ENCODE measurements at places on chromosomes 5 and 9.

DNA sequence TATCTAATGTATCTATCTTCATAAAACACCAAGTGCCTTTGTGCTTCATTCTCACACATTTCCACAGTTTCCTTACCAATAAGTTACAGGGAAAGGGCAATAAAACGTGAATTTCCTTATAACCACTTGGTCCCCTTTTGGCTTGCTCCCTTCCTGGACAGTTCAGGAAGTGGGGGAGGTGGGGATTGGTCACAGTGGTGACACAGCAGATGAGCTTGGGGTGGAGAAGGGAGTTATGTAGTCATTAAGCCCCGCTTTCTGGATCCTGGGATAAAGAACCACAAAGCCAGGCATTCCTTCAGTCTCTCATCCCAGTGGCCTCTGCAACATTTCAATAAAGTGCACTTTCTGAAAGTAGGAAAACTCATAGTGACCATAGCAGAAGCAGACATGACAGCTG, 47.1 kb upstream of the FYB1 start:
- DNase-seq: no peak

DNA sequence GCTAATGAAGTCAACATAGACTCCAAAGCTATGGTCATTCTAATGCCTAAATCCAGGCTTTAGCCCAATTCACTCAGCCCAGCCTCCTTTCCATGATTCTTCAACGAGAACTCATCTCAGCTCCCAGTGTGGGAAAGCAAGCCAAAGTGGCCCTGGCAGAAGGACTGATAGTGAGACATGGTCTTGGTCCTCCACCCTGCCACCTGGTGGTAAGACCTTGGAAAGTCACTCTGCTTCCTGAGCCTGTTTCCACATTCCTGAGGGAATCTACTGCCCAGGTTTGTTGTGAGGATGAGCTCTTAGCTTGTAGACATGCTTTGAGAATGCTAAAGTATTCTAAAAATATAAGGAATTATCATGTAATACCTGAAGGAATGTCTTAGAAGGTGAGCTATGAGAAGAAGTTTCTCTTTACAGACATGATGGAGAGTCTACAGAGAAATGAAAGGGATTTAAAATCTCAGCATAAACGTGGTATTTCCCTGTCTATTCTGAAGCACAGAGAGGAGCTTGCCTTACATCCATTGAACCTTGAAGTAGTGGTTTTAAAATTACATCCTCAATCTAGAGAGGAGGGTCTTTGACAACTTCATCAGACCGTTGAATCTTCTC, 173.5 kb downstream of the TRIM32 start:
- peak; percentile 3 for DNase-seq

GRCh38 chr9:14326264-14326826, 12.4 kb upstream of the NFIB start:
- DNase-seq: no peak

GRCh38 chr5:149667084-149667828, 62.9 kb upstream of the PPARGC1B start:
- DNase-seq: peak; percentile 16

DNA sequence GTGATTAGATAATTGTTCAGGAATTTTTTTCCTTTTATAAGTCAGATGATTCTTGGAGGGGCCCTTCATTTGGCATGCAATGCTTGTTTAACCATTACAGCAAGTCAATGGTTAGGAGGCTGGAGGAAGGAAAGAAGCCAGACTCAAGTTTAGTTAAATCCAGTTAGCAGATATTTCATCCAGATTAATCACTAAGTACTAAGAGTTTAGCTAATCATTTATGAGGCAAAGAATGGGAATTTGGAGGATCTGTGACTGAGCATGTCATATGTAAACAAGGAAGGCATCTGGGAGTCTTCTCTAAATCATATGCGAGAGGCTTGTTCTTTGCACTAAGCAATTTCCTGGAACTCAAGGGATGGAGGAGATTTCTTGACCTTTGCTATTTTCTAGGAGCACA, 145.3 kb upstream of the SGCD start:
- no peak for DNase-seq

GRCh38 chr9:36485647-36486328, 85.7 kb upstream of the RNF38 start:
- DNase-seq: no peak

GRCh38 chr9:33254211-33254610, 10.3 kb downstream of the BAG1 start:
- no peak for DNase-seq

GRCh38 chr5:65695162-65695755, 26.6 kb downstream of the SGTB start:
- DNase-seq: no peak

DNA sequence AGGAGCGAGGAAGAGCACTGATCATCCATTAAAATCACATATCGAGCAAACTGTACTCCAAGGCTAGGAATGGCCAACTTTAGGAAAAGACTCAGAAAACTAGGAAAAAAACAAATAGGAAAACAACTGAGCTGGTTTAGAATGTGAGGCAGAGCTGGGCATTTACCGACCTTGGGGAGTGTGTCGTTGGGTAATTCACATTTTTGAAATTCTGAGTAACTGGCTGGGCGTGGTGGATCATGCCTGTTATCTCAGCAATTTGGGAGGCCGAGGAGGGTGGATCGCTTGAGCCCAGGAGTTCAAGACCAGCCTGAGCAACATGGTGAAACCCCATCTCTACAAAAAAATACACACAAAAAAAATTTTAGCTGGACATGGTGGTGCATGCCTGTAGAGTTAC, 70.1 kb downstream of the ZFAND5 start:
- no peak for DNase-seq

DNA sequence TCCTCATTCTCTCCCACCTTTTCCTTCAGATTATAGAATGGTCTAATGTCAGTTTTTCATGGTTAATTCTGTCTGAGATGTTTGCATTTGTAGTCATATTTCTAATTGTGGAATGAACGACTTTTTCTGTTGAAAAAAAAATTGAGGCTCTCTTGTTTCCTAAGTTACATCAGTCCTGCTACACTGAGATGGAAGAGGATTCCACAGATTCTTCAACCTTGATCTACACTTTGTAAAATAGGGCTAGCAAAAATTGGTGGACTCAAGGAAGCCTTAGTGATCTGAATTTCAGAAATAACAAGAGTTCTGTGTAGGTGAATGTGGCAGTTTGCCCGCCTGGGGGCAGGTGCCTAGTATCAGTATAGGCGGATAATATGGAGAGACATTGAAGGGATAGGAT, 51.9 kb downstream of the ERBIN start:
- DNase-seq: no peak

GRCh38 chr5:59393585-59394420, 499.7 kb downstream of the PDE4D start:
- no peak for DNase-seq

DNA sequence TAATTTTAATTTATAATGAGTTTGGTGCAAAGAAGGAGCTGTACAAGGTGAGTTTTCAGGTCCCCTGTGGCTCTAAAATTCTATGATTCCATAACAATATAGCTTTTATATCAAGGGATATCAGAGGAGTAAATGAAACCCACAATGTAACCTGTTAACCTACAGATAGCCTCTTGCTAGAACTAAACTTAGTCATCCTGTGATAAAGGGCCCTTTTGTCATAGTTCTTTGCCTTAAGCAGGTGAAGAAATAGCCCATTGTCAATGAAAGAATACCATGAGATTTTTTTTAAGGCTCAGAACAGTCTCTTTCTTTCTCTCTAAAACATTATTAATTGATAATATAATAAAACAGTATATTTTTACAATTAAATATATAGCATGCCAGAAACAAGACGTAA, 127.8 kb downstream of the NFIB start:
- DNase-seq: no peak

DNA sequence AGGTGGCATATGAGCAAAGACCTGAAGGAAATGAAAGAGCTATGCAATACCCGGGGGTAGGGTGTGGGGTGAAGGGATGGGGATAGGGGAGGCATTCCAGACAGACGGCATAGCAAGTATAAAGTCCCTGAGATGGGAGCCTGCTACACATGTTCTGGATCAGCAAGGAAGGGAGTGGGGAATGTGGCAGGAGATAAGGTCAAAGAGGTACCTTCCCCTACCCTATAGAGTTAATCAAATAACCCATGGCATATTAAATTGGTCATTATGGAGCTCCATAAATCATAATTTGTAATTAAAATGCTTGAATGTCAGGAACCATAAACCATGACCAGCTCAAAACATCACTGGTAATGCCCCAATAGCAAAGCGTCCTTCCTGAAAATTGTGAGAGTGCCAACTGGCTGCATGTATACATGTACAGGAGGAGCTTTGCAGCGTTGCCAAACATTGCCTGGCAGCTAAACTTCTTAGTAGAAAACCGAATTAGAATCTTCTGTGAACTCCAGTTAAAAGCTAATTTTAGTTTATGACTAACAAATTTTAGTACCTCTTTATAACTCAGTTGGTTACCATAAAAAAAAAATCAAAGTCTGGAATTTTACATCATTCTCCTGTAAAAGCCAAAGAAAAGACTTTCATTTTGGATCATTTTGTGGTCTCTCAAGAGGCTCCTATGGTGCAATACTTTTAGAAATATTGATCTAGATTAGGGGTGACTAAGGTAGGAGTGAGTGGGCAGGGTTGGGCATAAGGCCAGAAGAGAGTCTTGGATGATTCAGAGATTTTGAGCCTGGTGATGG, 4.7 kb downstream of the DNAI1 start:
- peak; percentile 57 for DNase-seq

DNA sequence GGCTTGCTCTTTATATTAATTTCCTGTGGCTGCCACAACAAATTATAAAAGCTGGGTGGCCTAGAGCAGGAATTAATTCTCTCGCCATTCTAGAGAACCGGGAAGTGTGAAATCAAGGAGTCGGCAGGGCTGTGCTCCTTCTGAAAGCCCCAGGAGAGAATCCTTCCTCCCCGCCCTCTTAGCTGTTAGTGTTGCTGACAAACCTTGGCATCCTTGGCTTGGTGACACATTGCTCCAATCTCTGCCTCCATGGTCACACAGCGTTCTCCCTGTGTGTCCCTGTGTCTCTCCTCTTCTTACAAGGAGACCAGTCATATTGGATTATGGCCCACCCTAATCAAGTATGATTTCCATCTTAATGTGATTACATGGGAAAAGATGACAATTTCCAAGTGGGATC, 55.9 kb upstream of the NEURL1B start:
- no peak for DNase-seq

GRCh38 chr5:120735076-120735475, 271.0 kb downstream of the PRR16 start:
- DNase-seq: no peak

- no peak for DNase-seq
Observed at GRCh38 chr5:139743001-139743771, 52.4 kb upstream of the PSD2 start.

- DNase-seq: no peak
Observed at GRCh38 chr5:40041452-40041851, 616.7 kb upstream of the DAB2 start.

GRCh38 chr9:7053903-7054302, 296.1 kb downstream of the KDM4C start:
- DNase-seq: no peak

- no peak for DNase-seq
Observed at GRCh38 chr5:9421884-9422283, 124.0 kb downstream of the SEMA5A start.

- DNase-seq: no peak
Observed at GRCh38 chr5:39854771-39855410, 430.1 kb upstream of the DAB2 start.

GRCh38 chr5:168765551-168766425, 186.6 kb upstream of the PANK3 start:
- no peak for DNase-seq

DNA sequence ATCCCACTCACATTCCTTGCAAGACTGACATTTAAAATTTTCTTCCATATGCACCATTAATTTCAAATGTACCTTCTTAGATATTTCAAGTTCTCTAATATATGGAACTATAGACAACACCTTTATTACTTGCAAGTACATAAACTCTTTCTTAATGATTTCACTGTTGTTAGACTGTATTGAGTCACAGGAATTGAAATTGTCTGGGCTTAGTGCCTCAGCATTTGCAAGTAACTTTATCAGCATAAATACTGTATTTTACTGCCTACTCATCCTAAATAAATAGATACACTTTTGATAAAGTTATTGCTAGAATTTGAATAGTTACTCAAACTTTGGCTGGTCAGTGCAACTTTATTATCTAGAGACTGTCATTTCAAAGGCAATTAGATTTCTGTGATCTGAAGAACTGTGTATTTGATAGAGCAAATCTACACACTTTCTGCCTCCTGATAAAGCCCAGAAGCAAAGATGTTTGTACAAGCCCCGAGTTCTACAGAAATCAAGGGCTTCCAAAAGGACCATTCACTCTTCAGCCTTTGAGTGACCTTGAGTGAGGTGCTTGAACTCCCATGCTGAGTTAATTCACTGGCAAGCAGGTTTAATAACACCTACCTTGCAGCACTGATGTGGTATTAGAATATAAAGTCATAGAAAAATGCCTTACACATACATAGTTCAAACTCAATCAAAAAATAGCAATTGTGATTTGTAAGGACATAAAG, 91.6 kb downstream of the COX7C start:
- DNase-seq: no peak

GRCh38 chr9:85534340-85534739, 207.4 kb downstream of the AGTPBP1 start:
- no peak for DNase-seq

- DNase-seq: peak; percentile 70
Observed at GRCh38 chr9:93098236-93098946, 2.4 kb downstream of the CARD19 start.
